NCI-H1105 (cell line): ENCODE measurements at places on chromosomes 11 and 22.

GRCh38 chr11:67270256-67271204, 4.3 kb downstream of the GRK2 start:
- DNase-seq: no peak

DNA sequence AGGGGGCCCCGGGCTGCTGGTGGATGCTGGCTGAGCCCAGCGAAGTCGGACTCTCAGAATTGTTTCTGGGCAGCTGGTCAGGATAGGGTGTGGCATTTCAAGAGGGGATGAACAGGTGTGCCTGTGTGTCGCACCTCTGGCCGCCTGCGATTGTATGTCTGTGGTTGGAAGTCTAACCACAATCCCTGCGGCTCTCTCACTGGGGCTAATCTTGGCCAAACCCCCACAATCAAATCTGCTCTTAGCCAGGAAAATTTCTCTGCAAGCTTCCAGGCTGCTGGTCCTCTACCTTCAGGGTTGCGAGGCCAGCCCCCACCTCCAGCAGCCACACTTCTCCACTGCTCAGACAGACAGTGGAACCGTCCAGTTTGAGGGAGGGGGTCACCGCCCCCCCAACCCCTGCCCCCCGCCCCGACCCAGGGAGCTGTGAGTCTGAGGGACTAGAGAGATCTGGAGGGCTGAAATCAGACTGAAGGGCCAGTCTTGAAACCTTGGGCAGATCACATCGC, 953 bp downstream of the ATG16L2 start:
- no peak for DNase-seq

DNA sequence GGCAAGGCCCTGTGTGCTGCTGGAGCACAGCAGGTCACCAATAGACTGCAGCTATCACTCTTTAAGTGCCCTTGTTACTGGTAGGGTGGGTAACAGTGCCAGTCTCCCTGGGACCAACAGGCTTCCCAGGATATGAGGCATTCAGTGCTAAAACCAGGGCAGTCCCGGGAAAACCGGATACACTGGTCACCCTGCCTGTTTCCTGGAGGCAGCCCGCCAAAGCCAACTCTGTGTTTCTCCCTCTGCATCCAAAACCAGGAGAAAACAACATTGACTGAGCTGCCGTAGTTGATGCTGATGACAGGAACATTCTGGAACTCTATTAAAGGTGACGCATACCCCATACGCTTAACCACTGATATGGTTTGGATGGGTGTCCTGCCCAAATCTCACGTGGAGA, 149.1 kb downstream of the SHANK2 start:
- DNase-seq: no peak

DNA sequence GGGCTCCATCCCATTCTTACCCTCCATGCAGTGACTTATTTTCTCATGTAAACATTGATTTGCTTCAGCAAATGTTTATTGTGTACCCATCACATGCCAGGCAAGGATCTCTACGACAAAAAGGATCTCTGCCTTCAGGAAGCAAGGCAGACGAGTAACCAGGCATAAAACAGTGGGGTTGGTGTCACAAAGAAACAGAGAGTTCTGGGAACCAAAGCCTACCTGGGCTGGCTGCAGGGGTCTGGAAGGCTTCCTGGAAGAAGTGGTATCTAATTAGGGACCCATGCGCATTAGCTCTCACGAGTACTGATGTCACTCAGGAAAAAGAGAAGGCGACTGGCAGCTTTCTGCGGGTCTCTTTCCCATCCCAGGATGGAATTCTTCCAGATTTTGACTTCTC, 44.5 kb downstream of the KIAA1671 start:
- no peak for DNase-seq

GRCh38 chr22:39429916-39430575, 26.8 kb upstream of the MGAT3 start:
- no peak for DNase-seq

DNA sequence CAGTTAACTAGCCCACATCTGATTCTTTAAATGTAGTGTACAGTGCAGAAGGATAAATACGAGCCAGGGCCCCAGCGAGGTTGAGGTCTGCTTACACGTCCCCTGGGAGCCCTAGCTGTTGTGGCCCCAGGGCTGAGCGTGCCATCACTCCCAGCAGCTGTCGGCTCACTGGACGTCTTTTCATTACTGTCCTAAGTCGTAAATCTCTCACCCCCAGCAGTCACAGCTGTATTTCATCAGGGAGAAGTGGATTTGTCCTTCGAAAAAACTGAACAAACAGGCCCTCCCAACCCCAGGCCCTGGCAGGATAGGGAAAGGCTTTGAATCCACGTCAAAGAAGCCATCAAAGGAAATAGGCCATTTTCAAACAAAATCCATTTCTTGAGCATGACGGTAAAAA, 110.4 kb upstream of the CSNK2A3 start:
- DNase-seq: peak; percentile 13

DNA sequence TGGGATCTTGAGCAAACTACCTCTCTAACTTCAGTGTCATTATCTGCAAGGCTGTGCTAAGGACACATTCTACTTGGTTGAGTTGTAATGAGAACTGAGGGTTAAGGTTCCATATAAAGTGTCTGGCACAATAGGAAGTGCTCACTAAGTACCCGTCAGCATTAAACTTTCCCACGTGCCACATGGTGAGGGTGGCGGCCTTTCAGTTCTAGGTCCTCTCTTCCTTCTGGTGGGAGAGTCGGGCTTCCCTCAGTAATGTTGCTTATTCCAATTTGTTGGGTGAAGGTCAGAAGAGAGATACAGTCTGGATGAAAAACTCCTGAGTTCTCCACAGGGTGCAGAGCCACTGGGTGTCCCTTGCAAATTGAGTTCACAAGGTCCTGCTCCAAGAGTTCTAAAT, 4.6 kb upstream of the CD6 start:
- DNase-seq: no peak

GRCh38 chr11:33532720-33533385, 167.8 kb downstream of the C11orf91 start:
- no peak for DNase-seq

DNA sequence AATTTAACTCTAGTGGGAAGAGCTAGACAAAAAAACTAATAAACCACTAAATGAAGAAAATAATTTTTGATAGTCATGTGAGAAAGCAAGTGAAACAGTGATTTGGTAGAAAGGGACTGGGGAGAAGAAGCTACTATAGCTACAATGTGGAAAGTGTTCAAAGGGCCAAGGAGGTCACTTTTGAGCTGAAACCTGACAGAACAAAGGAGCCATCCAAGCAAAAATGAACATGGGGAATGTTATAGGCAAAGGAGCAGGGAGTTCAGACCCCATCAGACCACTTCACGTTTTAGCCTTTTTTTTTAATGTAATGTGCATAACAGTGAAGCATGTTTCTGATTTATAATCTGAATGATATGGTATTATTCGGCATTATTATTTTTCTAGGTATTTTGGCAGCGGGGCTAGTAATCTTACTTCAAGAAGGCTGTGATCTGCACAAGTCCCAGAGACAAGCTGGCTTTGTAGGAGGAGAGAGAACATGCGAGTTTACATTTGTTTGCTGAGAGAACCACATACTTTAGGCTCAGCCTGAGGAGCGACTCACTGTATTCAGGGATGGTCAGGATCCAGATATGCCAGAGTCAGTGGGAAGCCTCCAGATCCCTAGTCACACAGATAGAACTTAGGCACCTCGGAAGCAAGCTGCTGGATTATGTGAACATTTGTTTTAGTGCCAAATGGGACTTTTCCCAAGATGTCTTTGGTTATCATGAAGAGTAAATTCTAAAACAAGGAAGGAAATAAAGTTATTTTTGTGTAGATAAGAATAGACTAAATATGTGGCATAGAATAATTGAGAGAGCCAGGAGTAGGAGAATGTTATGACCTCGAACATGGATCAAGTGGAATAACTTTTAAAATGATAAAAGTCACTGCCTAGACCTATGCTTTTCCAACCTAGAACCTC, 118.6 kb downstream of the TRIM44 start:
- DNase-seq: no peak

GRCh38 chr11:120519474-120519873, 7.9 kb downstream of the GRIK4 start:
- no peak for DNase-seq

DNA sequence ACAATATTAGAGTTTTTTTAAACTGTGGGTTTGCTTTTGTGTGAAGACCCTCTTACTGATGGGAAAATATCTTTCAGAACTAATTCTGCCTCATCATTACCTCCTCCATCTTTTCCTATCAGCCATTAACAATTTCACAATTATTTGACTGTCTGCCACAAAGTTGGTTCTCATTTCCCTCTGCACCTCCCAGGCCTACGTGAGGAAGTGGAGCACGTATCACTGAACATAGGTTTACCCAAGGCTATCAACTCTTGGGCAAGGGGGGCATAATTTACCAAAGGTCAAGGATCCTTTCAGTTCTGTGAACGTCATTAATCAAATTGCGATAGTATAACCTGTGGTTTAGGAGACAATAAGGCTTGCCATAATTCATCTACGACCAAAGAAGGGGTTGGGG, 60.0 kb downstream of the LIF start:
- no peak for DNase-seq

- DNase-seq: no peak
Observed at GRCh38 chr22:26234296-26234695, 65.0 kb downstream of the SEZ6L start.

DNA sequence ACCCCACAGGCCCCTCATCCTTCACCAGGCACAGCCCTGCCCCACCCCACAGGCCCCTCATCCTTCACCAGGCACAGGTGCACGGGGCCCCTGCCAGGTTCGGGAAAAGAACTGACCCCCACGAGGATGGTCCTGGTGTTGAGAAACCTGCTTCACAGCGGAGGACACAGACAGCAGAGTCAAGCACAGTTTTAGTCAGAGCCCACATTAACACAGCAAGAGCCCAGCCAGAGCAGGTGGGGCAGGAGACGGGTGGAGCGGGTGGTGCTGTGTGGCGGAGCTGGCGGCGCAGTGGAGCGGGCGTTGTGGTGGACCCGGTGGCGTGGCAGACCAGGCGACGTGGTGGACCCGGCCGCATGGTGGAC, 1085.5 kb downstream of the BRD1 start:
- no peak for DNase-seq

DNA sequence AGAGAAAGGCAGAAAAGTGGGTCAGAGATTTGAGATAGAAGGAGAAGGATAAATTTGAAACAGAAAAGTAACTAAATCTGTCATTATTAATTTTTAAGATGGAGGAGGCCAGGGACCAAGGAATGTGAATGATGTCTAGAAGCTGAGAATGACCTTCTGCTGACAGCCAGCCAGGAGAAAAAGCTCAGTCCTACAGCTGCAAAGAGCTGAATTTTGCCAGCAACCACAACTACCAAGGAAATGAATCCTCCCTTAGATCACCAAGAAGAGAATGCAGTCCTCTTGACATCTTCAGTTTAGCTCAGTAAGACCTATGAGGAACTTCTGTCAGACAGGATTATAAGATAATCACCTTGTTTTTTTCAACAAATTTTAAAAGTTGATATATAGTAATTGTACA, 538.2 kb downstream of the LRRC4C start:
- no peak for DNase-seq

GRCh38 chr11:99968336-99968735, 718.8 kb upstream of the ARHGAP42 start:
- DNase-seq: no peak

GRCh38 chr11:94832604-94833235, 64.6 kb downstream of the AMOTL1 start:
- no peak for DNase-seq

- no peak for DNase-seq
Observed at GRCh38 chr11:84130646-84131427, 844.7 kb upstream of the CCDC90B start.

DNA sequence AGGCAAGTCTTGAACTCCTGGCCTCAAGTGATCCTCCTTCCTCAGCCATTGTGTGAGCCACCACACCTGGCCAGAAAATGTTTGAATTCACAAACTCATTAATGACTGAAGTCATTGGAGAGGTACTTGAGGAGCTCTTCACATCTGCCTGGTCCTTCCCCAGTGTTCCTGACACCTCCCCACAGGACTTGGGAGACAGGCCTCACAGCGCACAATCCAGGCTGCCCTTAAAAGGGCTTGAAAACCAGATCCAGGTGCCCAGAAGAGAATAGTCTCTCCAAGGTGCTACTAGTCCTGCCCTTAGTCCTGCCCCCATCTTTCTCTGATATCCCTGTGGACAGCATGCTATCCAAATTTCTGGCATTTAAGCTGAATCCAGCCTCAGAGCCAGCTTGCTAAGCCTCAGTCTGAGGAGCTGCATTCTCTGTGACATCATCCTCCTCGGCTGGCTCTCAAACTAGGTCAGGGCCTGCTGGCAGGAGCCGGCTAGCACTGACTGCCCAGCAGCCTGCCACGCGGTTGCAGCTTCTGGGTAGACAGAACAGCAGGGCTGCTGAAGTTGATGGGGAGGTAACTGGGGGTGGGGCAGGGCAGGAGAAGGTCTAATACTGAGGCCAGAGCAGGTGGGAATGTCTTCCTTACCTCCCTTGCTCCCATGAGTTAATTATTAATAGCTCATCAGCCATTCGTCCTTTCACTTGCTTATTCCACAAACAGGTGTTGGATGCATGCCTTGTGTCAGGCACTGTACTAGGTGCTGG, 35.3 kb upstream of the NECTIN1 start:
- peak; percentile 20 for DNase-seq

DNA sequence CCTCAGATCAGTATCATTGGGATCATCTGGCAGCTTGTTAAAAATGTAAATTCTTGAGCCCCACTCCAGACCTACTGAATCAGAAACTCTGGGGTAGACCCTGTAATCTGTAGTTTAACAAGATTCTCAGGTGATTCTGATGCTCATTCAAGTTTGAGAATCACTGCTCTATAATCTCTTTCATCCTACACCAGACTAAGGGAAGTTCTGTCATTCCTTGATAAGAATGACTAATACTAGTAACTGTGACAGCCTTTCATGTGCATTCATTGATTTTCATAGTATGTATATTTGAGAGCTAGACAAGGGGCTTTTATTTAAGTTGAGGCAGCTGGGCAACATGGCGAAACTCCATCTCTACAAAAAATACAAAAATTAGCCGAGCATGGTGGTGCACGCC, 30.0 kb downstream of the NAT10 start:
- DNase-seq: no peak

DNA sequence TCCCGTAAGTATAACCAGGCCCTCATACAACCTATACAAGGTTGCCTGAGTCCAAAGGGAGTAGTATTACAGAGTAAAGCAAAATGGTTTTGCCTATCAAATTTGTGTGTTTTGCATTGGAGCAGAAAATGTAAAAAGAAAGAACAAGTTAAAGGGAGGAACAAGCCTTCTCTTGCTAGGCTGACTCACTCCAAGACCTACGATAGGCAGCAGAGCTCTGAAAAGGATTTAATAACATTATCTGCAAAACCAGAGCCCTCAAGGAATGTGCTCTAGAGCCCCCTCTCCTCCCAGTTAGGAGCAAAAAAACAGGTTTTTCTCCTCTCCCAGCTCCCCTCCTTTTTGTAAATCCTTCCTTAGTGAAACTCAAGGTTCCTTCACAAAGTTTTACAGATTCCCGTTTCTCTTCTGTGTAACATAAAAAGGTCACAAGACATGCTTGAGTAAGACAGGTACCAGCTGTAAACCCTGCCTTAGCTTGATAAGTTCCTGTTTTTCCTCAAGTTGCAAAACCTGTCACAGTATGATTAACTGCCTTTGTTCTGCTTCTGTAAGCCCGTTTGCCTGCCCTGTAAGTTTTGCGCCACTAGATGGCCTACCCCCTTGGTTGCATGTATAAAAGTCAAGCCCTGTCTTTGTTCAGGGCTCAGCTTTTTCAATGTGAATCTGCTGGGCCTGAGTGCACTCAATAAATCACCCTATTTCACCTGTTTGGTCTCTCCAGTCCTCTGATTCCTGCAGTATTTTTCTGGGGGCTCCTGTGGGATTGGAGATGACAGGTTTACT, 498.2 kb downstream of the KCNA4 start:
- no peak for DNase-seq
